ENCODE measurements at places on chromosomes 2 and 18.

- peak; percentile 98 for DNase-seq
These were observed 11.9 kb upstream of the PID1 start for GRCh38 chr2:229282758-229283546.

DNA sequence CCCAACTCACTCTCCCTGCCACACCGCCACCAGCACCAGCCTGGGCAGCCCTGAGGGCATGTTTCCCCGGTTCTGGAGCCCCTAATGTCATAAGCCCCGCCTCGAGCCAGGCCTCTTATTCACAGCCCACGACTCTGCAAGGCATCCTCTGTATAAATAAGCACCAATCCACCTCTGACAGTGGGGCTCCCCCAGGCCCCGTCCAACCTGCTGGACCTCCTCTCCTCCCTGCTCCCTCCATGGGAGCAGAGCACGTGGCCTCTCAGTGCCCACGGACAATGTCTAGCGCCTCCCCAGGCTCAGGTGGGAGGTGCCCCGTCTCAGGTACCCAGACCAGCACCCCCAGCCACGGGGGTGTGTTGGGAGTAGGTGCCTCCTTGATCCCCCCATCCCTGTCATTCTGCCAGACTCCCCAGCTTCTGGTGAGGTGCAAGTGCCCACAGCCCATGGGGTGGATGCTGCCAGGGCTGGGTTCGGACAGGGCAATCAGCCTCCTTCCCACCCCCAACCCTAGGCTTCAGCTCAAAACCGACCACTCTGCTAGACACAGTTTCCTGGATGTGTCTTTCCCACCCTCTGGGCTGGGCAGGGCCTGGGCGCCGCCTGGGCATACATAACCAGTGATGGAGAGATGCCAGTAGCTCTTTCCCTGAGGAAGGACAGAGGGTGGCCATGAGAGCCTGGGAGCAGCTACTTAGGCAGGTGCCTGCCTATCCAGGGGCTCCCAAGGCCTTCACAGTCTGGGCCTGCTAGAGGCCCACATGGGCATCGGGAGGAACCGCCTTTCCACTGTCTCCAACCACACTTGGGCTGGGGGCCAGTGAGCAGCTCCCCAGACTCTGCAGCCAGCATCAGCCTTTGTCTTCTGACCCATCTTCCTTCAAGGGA lies 1.6 kb upstream of the ADRA2B start:
- DNase-seq, result no peak

GRCh38 chr18:10685484-10685883 lies 159.7 kb downstream of the NAPG start:
- no peak for DNase-seq

GRCh38 chr2:181988154-181988924 lies 2.7 kb downstream of the PPP1R1C start:
- no peak for DNase-seq

- no peak for DNase-seq
These were observed 67.2 kb downstream of the POLR1A start for GRCh38 chr2:86038291-86039081.

DNA sequence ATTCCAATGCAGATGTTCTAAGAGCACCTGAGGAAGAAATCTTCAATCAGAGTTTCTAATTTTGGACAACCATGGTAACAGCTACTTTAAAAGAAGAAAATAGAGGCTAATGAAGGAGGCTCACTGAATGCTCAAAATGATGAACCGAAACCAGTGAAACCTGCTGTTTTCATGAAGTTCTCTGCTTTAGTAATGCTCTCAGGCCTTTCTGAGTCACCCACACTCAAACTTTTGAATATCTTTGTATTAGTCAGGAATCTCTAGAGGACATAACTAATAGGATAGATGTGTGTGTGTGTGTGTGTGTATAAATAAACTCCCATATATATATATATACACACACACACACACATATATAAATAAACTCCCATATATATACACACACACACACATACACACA lies 76.9 kb upstream of the RIT2 start:
- peak; percentile 66 for DNase-seq

GRCh38 chr2:176405477-176405876 lies 136.2 kb downstream of the MTX2 start:
- no peak for DNase-seq

DNA sequence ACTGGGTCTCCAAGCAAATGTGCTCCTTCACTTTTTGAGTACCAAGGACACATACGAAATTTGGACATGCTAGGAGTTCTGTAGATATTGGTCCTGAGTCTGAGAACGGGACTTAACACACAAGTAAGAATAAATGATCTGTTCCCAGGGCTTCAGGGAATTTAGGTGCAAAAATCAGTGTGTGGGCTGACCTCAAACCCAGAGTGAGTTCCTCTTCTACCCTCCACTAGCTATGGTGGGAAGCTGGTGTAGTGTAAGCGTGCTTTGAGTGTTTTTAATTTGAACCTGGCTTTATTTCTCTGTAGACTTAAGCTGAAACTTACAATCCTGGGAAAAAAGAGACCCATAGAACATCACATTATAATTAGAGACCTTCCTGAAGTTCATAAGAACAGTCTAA lies 50.5 kb downstream of the MYO3B start:
- no peak for DNase-seq

GRCh38 chr2:37610638-37611289 lies 60.7 kb downstream of the CDC42EP3 start:
- no peak for DNase-seq

DNA sequence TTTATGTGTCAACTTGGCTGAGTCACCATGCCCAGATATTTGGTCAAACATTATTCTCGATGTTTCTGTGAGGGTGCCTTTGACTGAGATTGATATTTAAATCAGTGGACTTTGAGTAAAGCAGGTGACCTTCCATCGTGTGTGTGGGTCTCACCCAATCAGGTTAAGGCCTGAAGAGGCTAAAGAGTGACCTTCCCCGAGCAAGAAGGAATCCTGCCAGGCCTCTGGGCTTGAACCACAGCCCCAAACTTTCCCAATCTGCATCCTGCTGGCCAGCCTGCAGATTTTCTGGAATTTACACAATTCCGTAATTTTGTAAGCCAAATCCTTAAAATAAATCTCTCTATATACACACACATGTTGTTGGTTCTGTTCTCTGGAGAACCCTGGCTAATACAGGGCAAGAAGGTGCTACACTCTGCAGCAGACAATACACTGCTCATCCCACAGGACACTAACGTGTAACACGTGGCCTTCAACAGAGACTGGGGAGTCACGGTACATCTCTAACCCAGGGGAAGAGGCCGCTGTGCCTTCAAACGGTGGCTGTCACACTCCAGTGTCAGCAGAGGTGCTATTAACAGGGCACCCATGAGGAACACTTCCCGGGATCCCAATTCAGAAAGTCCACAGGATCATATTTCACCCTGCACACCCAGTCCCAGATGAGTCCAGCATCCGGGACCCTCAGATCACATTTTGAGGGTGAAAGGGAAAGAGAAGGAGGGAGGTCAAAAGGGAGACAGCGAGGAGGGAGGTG lies 113.1 kb upstream of the ID2 start:
- no peak for DNase-seq

GRCh38 chr2:204332706-204333105 lies 212.6 kb upstream of the PARD3B start:
- no peak for DNase-seq

DNA sequence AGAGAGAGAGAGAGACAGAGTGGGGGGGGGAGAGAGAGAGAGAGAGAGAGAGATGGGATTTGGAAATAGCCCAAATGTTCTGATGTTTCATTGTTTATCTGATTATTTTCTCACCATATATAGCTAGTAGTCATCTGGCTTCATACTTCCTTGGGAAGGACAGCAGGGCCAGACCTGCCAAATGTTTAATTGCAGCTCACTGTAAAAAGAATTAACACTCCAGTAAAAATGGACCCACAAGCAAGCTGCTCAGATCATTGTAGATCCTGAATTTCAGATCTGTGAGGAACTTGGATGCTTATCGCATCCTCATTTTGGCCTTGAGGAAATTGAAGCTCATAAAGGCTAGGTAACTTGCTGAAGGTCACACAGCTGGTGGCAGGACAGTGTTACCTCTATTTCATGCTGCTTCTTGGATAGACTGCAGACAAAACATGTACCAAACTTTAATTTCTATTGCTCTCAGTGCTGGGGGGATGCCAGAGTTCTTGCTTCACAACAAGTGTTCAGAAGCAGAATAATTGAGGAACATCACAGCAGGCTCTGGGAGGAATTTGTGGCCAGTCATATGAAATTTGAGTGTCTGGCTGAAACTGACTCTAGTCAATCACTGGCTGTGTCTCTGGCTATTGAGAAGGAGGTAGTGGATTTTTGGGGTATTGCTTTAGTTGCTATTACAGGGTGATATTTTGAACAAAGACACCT lies 223.5 kb downstream of the PIK3C3 start:
- DNase-seq, result no peak

- DNase-seq, result peak; percentile 25
These were observed 107.7 kb upstream of the KYNU start for GRCh38 chr2:142769761-142770160.

GRCh38 chr2:160920061-160920460 lies 240.2 kb upstream of the TANK start:
- DNase-seq, result no peak

GRCh38 chr2:41965173-41965908 lies 82.5 kb upstream of the PKDCC start:
- no peak for DNase-seq

GRCh38 chr2:47984041-47984440 lies 77.7 kb upstream of the FBXO11 start:
- DNase-seq, result peak; percentile 52

- no peak for DNase-seq
These were observed 375.8 kb downstream of the RBM43 start for GRCh38 chr2:150885774-150886386.

DNA sequence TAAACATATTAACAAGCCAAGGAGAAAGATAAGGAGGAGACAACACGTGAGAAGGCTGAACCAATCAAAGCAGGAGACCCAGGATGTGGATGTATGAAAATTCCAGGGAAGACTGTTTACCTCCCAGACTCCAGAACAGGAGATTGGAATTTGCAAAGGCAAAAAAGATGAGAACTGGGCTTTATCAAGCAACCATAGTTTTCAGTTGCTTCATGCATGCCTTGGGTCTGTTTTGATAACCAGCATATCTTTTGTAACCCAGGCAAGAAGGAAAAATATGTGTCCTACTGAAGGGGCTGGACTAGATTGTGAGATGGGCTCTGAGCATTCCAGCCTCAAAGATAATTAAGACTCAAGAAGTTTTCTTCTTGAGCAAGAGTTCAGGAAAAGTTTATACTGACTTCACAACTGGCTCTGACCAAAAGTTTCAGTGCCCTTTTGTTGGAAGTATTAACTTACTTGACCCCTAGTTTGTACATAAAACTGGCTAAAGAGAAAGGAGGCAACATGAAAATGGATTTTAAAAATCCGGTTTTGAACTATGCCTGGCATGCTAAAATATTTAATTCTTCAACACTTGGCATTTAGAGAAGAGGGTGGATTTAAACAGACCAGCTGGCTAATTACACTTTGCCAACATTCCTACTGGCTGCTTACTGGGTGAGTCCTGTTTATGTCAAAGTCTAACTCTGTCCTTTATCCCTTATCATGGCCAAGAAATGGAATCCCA lies 79.3 kb upstream of the CD28 start:
- peak; percentile 90 for DNase-seq

DNA sequence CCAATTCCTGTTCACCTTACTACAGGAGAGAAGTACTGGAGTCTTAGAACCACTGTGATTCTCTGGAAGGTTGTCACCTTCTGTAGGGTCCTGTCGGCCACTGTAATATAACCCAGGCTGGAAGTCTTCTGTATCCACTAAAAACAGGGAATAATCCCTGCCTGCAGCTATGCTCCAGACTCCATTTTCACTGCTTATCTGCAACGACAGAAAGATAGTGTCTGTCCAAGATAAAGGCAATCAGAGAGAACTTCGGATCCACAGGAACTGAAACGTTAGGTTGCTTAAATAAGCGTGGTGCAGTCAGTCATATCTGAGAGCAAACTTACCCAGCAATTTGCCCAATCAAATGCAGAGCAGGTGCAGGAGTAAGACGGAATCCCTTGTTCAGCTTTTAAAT lies 34.2 kb downstream of the ALS2 start:
- DNase-seq, result no peak

DNA sequence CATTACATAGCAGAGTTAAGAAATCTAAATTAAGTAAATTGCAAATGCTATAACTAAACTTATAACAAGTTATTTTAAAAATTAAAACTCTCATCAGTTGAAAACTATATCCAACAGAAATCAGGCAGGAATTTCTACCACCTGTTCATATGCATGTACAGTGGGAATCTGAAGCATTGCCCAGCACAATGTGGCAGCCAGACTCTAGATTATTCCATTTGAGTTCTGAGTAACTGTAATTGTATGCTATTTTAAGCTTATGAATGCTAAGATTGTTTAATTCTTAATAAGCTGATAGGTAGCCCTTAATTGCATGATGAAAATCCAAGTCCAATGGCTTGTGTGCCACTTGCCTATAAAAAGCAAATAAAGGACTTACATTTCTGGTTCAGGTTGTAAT lies 834.5 kb upstream of the FSHR start:
- DNase-seq, result no peak

GRCh38 chr2:226703514-226703913 lies 96.1 kb downstream of the IRS1 start:
- DNase-seq, result no peak

DNA sequence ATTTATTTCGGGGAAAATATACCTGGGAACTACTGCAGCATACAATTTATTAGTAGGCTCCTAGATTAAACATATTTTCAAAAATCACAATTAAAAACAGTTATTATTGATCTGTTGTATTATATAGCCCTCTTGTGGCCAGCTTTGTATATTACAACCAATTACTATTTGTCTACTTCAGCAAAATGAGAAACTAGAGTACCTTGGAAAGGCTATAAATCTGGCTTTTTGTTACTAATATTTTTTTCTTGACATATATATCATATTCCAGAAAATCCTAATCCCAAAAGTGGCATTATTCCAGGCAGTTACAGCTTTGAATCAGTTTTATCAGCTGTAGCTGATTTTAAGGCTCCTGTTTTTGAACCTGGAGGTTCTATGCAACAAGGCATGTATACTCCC lies 101.2 kb downstream of the UBR3 start:
- peak; percentile 63 for DNase-seq

GRCh38 chr2:234458466-234458865 lies 38.4 kb downstream of the ARL4C start:
- no peak for DNase-seq

GRCh38 chr2:36425608-36426355 lies 70.2 kb downstream of the CRIM1 start:
- DNase-seq, result no peak
